CD4-positive, alpha-beta T cell (primary cell): ENCODE measurements at places on chromosomes 7 and 10. TPM values are rescaled to one million over a fixed set of nuclear protein-coding genes. Genes with fewer than 3 reads are reported as not detected.
A peak's percentile ranks its signal among the peaks of the same experiment; 100 is the strongest.

- no peak for DNase-seq
- H3K27me3 ChIP-seq = no peaks in the 10 kb centered on the region
- H3K27ac ChIP-seq = no peak overlapping the region
- no peaks in the 10 kb centered on the region for H3K4me1 ChIP-seq
- H3K36me3 ChIP-seq = no peaks in the 10 kb centered on the region
These were observed 149.9 kb downstream of the CPED1 start for GRCh38 chr7:121138262-121138933.

DNA sequence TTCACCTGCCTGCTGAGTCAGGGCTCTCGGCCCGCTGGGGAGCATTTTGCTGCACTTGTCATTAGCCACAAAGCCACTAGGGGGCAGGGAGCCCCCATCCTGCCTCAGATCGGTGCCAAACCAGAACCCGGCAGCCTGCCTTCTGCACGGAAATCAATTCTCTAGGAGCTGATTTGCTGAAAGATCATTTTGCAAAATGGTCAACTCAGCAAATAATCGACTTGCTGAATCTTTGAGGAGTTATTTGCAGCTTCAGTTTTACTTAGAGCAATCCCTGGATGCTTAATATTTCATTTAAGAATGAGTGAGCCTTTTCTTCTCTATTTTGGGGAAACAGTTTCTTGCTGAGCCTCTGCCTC, 1.7 kb upstream of the GIMAP8 start:
- peaks cover under 1% of the 10 kb centered on the region for H3K36me3 ChIP-seq
- H3K4me1 ChIP-seq = peaks cover 69% of the 10 kb centered on the region
- DNase-seq = peak; percentile 89
- peak overlapping the region; percentile 96 for H3K4me3 ChIP-seq

- H3K36me3 ChIP-seq = no peaks in the 10 kb centered on the region
- H3K27me3 ChIP-seq = no peaks in the 10 kb centered on the region
- H3K27ac ChIP-seq = no peak overlapping the region
- peaks cover 6% of the 10 kb centered on the region for H3K4me1 ChIP-seq
- no peak overlapping the region for H3K4me3 ChIP-seq
These were observed 131.1 kb upstream of the CDK1 start for GRCh38 chr10:60646966-60647796.

GRCh38 chr10:97509120-97509680, 10.5 kb downstream of the UBTD1 start:
- no peak for DNase-seq
- no peaks in the 10 kb centered on the region for H3K36me3 ChIP-seq
- no peak overlapping the region for H3K4me3 ChIP-seq
- H3K27ac ChIP-seq = no peak overlapping the region

KIF20B gene
- 17.1 TPM for total RNA-seq

SLC13A4 gene
- total RNA-seq = not detected

AS3MT gene
- 0.77 TPM for total RNA-seq

- H3K27me3 ChIP-seq = no peaks in the 10 kb centered on the region
- no peak for DNase-seq
- no peak overlapping the region for H3K4me3 ChIP-seq
- no peak overlapping the region for H3K27ac ChIP-seq
These were observed 10.9 kb downstream of the MKI67 start for GRCh38 chr10:128115356-128115755.

GRCh38 chr10:92387289-92387940, 96.4 kb downstream of the MARCHF5 start:
- peaks cover 2% of the 10 kb centered on the region for H3K27me3 ChIP-seq
- DNase-seq = no peak
- H3K4me3 ChIP-seq = no peak overlapping the region
- H3K4me1 ChIP-seq = no peaks in the 10 kb centered on the region
- H3K27ac ChIP-seq = no peak overlapping the region

DNA sequence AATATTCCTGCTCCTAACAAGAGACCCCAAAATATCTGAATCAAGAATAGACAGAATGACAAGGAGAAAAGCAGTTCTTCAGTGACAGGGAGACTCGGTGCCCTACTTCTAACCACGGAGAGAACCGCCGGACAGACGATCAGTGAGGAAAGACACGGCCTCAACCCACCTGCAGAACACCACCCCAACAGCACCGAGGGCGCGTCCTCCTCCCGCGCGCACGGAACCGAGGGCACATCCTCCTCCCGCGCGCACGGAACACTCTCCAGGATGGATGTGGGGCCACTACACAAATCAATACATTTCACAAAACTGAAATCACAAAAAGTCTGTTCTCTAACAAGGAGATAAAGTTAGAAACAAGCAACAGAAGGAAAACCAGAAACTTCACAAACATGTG, 9.7 kb upstream of the ADAM8 start:
- peaks cover 83% of the 10 kb centered on the region for H3K36me3 ChIP-seq
- H3K27ac ChIP-seq = no peak overlapping the region
- H3K4me1 ChIP-seq = no peaks in the 10 kb centered on the region
- no peak overlapping the region for H3K4me3 ChIP-seq

STEAP1 gene
- not detected for total RNA-seq

DNA sequence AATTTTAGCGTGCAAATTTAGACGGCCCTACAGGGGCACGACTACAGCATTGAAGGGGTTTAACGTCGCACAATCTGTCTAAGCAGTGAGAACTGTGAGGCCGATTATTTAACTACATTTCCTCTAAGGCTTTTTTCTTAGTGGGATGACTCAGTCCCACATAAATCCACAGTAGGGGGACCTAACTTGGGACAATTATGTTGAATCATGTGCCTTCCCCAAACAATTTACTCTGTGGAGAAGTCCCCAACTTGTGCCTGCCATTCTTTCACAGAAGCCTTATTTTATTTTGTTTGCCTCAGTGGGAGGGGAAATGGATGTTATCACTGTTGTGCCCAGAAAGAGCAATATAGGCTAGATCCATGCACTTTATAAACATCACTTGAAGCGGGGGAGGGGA, 80.3 kb upstream of the CDCA7L start:
- no peak for DNase-seq
- H3K36me3 ChIP-seq = no peaks in the 10 kb centered on the region
- H3K27me3 ChIP-seq = no peaks in the 10 kb centered on the region

CHAT gene
- total RNA-seq = not detected

NT5C3A gene
- 33.3 TPM for total RNA-seq

- no peak overlapping the region for H3K27ac ChIP-seq
- H3K4me1 ChIP-seq = peaks cover 17% of the 10 kb centered on the region
- DNase-seq = no peak
- no peaks in the 10 kb centered on the region for H3K36me3 ChIP-seq
- no peaks in the 10 kb centered on the region for H3K27me3 ChIP-seq
These were observed 168.4 kb upstream of the ASAH2 start for GRCh38 chr10:50419756-50420155.
